HepG2 (cell line): ENCODE measurements at places on chromosomes 4 and X.

GRCh38 chr4:147980586-147980985 lies 248.7 kb downstream of the ARHGAP10 start:
- DNase-seq, result no peak

GRCh38 chr4:15420642-15421041 lies 7.2 kb upstream of the C1QTNF7 start:
- DNase-seq, result no peak

GRCh38 chr4:44651425-44651824 lies at the start of gene YIPF7:
Gene YIPF7 (minus strand): TSS chr4:44651625. CDS start chr4:44650100, 1,525 bp downstream.
- DNase-seq, result no peak

DNA sequence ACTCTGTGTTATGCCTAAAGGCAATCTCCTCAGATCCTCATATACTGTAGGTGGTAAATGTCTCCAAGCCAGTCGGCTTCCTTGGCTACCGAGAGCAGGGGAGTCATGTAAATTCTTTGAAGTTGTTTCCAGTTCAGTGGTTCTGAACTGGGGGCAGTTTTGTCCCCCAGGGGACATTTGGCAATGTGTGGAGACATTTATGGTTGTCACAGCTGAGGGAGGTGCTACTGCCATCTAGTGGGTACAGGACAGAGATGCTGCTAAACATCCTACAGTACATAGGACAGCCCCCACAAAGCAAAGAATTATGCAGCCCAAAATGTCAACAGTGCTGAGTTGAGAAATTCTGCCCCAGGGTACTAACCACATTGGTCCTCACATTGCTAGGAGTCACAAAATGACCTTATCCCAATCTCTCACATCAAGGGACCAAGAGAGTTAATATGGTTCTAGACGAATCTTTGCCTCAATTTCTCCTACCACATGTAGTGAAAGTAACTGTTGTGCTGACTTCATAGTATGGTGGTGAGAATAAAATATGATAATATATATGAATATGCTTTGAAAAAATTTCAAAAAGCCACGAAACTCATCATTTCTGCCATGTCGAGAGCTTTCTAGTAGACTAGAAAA lies 104.4 kb upstream of the ARHGAP24 start:
- DNase-seq, result peak; percentile 31

DNA sequence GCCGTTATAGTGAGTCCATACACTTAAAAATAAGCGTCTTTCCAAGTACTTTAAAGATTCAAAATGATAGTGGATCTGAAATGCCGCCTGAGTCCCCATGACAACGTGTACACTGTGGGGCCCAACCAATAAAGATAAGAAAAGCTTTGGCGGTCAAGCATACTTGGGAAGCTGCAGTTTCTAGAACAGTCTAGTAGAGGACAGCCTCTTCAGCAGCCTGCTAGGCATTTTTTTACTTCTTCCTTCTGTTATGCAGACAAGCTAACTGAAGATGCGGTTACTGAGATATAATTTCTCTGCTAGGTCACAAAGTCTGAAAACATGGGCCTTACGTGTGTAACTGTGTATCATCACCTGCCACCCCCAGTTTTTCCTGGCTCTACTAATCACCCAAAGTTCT lies 402 bp upstream of the UPRT start:
- DNase-seq, result no peak

- DNase-seq, result no peak
These were observed 72.8 kb upstream of the NLRP2B start for GRCh38 chrX:57752866-57753265.

- DNase-seq, result no peak
These were observed 269.4 kb downstream of the IL15 start for GRCh38 chr4:141905751-141906150.

DNA sequence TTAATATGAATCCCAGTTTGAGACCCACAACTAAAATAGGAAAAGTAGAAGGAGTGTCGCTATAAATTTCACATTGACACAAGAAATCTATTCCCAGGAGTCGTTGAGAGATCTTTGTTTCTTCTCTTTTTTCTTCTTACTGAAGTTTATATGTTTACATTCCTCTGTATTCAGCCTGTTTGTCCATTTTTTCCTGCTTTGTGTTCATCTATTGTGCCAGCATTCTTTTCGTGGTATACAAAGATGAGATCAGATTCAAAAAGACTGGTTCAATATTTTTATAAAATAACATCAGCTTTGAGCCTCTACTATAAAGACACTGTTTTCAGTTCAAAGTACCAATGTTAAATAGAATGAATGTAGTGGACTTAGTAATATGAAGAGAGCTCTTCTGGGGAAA lies 95.4 kb upstream of the MYOZ2 start:
- no peak for DNase-seq

GRCh38 chr4:110188113-110188512 lies 10.3 kb downstream of the ELOVL6 start:
- no peak for DNase-seq

DNA sequence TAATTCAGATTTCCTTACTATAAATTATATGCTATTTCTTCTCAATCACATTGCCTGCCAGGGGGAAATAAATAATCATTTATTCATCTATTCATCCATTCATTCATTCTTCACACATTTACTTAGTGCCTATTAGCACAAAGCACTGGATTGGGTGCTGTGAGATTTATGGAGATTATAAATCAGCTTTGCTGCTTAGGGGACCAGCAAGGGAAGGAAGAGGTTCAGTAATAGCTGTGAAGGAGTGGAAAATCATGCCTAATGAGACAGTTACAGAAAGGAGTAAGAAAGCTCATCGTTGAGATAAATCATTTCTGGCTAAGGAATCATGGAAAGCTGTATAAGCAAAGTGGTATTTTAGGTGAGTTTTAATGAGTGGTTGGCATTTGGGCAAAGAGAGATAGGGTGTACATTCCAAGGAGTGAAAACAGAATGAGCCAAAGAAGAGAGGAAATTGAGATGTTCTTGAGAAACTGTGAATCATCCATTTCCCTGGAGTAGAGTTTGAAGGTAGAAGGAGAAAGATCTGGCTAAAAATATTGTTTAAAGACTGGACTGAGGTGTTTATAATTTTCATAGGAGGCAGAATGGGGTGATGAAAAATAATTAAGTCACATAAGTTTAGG lies 9.6 kb downstream of the ARSJ start:
- no peak for DNase-seq

GRCh38 chrX:37349221-37350033 lies at the start of gene PRRG1:
Gene PRRG1 (plus strand): TSS chrX:37349364. CDS start chrX:37406250, 56,886 bp downstream.
- peak; percentile 67 for DNase-seq

DNA sequence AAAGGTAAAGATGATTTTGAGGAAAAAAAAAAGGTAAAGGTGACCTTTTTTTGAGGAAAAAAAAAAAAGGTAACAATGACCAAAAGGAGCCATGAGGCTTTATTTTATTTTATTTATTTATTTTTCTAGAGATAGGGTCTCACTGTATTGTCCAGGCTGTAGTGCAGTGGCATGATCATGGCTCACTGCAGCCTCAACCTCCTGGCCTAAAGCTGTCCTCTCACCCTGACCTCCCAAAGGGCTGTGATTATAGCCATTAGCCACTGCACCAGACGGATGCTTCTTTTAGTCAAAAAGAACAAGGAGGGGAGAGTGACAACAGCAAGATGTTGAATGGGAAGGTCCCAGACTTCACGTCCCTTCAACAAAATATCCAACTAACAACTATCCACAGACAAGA lies 30.4 kb downstream of the LRIT3 start:
- DNase-seq, result no peak

GRCh38 chr4:87152310-87153041 lies 67.9 kb downstream of the KLHL8 start:
- DNase-seq, result no peak

GRCh38 chrX:15939737-15940136 lies 85.1 kb upstream of the AP1S2 start:
- no peak for DNase-seq

- DNase-seq, result no peak
These were observed 74.1 kb upstream of the BMP3 start for GRCh38 chr4:80956421-80956820.

- peak; percentile 60 for DNase-seq
These were observed 51.5 kb downstream of the SEL1L3 start for GRCh38 chr4:25811374-25811690.

DNA sequence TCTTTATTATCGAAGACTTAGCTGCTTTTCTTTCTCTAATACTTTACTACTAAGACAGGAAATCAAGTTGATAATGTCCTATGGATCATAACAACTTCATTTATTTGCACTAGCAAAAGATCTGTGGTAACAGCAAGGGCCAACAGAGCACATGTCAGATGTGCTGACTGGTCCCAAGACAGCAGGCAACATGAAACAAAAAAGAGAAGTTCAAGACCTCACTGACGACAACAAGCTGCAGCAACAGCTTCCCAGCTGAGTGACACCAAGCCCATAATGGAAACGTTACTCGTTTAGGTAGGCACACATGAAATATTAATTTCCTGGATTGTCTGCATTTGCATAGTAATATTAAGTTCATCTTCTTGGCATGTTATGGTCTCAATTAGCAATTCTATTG lies 126.9 kb downstream of the UNC5C start:
- no peak for DNase-seq

- DNase-seq, result no peak
These were observed 8.7 kb downstream of the SMARCAD1 start for GRCh38 chr4:94216394-94216793.

GRCh38 chrX:13013363-13014110 lies 30.9 kb downstream of the FAM9C start:
- DNase-seq, result no peak

- DNase-seq, result no peak
These were observed 42.7 kb downstream of the METAP1 start for GRCh38 chr4:99038213-99038612.

- no peak for DNase-seq
These were observed 124.2 kb upstream of the DGKK start for GRCh38 chrX:50594788-50595187.

DNA sequence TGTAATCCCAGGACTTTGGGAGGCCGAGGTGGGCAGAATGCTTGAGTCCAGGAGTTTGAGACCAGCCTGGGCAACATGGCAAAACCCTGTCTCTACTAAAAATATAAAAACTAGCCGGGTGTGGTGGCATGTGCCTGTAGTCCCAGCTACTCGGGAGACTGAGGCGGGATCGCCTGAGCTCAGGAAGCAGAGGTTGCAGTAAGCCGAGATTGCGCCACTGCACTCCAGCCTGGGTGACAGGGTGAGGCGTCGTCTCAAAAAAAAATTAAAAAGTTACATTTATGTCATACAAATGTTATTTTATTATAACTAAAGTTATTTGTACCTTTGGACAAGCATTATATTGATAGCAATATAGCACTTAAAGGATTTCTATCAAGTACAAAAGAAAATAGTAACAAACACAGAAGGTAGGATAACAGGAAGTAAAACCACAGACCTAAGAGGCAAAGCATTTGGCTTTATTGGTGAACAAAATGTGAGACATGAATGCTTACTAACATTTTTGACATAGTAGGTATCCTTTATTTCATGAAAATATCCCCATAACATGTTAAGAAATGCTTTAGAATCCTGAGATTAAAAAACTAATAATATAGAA lies 51.5 kb downstream of the TMEM165 start:
- no peak for DNase-seq

- no peak for DNase-seq
These were observed 21.2 kb downstream of the ZFP42 start for GRCh38 chr4:188016754-188017153.

DNA sequence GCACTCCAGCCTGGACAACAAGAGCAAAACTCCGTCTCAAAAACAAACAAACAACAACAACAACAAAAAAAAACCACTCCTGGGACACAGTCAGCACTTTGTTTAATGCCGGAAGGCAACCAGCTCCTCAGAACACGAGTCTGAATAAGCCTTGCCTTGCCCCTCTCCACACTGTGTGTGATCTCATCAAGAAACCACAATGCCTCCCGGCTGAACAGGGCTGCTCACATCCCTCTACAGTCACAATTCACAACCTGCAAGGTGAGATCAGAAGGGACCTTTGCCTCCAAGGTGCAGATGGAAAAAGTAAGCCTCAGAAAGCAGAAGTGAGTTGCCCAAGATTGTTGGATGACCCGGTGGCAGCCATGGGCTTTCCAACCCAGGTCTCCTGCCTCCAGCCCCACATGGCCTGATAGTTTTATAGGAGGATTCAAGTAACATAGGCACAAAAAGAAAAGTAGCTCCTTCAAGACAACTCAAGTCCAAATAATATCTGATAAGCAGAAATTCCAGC lies 80.8 kb downstream of the JAKMIP1 start:
- no peak for DNase-seq

DNA sequence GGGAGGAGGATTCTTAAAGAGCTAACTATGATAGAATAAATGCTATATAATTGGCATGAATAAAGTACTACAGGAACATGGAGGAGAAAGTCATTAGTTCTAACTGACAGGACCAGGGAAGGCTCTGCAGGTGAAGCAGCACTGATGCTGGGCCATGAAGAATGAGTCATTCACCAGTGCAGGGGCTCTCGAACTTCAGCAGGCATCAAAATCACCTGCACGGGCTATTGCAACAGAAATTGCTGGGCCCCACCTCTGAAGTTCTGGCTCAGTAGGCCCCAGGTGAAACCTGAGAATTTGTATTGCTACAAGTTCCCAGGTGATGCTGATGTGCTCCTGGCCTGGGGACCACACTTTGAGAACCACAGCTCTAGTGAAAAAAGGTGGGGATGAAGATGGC lies 33.7 kb downstream of the TMEM150C start:
- no peak for DNase-seq

- no peak for DNase-seq
These were observed 46.1 kb downstream of the DDX60 start for GRCh38 chr4:168272488-168272887.

GRCh38 chr4:187364401-187364800 lies 631.2 kb upstream of the ZFP42 start:
- no peak for DNase-seq

GRCh38 chr4:145186729-145187128 lies 6.3 kb upstream of the OTUD4 start:
- no peak for DNase-seq

- no peak for DNase-seq
These were observed 34.8 kb downstream of the EGF start for GRCh38 chr4:109947457-109947856.

DNA sequence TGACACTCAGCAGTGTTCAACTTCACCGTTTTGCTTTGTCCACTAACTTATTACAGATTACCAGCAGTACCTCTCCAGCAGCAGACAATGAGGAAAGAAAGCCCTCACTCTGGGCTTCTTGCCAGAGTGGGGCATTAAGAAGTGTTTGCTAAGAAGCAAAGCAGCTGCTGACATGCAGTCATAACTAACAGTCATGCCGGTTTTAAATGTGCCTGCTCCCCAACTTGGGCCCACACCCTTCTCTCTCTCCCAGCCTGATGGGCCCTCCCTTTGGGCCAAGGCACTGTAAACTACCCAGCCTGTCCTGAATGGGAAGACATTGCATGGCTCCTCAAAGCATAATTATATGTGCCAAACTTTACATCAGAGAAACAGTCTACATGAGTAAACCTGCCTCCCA lies 54.6 kb upstream of the HHIP start:
- DNase-seq, result no peak

- no peak for DNase-seq
These were observed 178.3 kb downstream of the AFAP1 start for GRCh38 chr4:7761312-7761711.
